ENCODE measurements at places on chromosomes 3 and 15. TPM values are rescaled to one million over a fixed set of nuclear protein-coding genes. Genes with fewer than 3 reads are reported as not detected.

DNA sequence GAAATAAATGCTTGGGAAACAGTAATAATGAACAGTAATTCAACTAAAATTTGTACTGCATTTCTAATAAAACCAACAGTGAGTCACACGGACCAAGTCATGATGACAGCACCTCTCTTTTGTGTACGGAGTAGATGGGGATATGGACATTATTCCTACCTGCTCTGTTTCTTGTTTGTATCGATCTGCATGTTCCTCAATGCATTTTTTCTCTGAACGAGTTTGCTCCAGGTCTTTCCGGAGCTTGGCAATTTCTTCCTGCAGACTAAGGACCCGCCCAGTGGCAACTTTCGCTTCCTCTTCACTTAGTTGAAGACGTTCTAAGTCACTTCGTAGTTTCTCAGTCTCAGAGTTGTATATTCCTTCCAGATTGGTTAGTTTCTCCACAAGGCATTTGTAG is 74.4 kb upstream of the MYO5C start:
- DNase-seq: no peak

ZBTB20 gene
- total RNA-seq: 13.9 TPM

DNA sequence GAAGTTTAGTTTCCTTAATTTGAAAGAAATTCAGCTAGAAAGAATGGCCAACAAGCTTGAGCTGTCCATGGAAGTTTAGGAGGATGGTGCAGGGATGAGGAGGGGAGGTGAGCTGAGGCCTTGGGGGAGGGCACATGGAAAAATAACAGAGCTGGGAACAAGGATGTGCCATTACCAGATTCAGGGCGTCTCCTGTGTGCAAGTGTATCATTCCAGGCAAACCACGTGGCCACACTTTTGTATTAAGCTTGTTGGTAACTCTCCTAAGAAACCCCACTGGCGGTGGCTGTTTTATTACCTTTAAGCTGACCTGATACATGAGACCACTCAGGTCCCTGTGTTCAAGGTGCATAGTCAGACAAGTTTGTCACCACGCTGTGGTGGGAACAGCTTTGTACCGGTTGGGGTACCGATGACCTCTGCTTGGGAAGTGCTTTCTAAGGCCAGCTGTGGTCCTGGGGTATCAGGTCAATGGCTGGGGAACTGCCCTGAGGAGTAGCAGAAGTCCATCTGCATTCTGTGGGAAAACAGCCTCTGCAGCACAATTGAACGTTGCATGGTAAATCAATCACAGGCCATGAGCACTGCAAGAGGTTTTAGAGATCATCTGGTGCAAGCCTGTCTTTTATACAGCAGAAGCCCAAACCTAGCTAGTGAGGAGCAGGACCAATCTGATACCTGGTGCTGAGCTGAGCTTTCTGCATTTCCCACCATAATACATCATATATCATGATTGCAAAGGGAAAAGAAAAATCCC is 235.5 kb downstream of the THSD4 start:
- DNase-seq: no peak

DNA sequence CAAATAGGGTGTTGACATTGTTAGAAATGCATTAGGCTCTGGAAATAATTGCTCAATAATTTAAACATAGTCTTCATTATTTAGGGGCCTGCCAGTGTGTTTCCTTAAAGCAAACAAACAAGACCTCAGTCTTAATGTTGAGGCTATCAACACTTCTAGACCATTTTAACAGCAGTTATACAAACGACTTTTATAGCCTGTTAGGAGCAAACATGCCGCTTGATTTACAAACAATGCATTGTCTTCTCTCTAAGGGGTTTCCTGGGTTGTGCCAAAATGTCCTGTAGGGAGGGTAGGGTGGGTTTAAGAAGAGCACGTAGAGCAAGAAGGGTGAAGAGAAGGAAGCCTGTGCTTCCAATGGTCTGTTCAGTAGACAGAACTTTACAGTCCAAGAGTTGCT is 53.7 kb downstream of the TPRG1 start:
- DNase-seq: no peak

DNA sequence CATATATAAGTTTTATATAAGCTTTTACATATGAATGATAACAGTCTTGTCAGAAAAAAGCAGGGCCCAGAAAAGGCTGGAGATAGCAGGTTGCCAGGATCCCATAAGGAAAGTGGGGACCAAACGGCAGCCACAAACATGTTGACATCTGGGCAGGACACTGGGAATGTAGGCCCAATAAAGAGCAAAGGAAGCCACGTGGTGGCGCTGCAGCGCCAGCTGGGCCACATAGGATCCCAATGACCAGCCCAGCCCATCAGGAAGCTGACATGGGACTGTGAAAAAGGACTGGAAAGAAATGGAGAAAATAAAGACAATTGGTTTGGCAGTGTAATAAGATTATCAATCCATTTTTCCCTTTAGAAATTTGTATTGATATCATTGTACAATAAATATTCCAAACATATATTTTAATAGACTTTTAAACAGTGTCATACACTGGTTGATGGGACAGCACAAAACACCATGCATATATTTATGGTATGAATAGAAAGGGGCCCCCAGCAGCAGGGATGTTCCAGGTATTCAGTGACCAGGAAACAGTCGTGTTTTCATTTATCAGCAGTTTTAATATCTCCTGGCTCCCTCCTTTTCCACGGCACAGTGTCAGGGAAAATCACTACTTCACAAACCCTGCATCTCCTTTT is 89.0 kb upstream of the STRIT1 start:
- DNase-seq: peak; percentile 75

LRRC15 gene
- not detected for total RNA-seq
